ENCODE measurements at places on chromosomes 3 and 15.

GRCh38 chr3:54307566-54308180 is 185.3 kb downstream of the CACNA2D3 start:
- no peak for DNase-seq

GRCh38 chr3:94671078-94671477 is 608.2 kb downstream of the NSUN3 start:
- DNase-seq = no peak

GRCh38 chr3:46705022-46705530 is 3.9 kb downstream of the TMIE start:
- DNase-seq = peak; percentile 46

DNA sequence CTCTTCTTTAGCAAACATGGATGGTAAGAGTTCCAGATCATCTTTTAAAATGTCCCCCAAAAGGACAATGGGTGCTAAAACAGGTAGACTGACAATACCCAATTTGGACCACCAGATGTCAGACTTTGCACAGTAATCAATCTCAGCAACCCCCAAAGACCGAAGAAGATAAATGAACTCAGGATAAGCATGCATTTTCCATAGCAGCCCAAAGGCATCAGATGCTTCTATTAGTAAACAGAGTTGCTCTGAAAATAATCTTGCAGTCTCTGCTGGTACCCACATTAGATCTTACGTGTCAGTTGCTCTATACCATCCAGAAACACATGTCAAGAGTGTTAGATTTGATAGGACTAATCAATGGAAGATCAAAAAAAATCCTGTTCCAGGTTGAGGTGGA is 20.6 kb downstream of the MYH15 start:
- DNase-seq = no peak

DNA sequence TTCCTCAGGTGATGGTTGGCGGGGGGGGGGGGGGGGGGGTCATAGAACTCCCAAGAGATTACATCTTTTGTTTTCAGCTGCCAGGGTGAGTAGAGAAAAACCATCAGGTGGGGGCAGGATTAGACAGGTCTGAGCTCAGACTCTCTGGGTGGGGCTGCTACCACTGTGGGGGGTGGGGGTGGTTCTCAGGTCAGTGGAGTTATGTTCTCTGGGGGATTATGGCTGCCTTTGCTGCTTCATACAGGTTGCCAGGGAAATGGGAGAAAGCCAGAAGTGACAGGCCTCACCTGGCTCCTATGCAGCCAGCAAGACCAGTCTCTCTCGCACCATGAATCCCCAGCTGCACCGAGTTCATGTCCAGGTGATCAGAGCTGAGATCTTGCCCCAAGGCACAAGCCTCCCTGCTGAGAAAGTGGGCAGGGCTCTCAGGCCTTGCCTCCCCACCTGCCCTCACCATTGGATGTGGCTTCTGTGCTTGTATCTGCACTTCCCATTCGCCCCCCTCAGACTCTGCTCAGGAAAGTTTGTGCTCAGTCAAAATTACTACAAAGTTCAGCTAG is 828.1 kb downstream of the MCTP2 start:
- DNase-seq = no peak

GRCh38 chr3:132116601-132117000 is 81.8 kb upstream of the CPNE4 start:
- no peak for DNase-seq

GRCh38 chr15:51077221-51078153 is 17.2 kb downstream of the TNFAIP8L3 start:
- no peak for DNase-seq

DNA sequence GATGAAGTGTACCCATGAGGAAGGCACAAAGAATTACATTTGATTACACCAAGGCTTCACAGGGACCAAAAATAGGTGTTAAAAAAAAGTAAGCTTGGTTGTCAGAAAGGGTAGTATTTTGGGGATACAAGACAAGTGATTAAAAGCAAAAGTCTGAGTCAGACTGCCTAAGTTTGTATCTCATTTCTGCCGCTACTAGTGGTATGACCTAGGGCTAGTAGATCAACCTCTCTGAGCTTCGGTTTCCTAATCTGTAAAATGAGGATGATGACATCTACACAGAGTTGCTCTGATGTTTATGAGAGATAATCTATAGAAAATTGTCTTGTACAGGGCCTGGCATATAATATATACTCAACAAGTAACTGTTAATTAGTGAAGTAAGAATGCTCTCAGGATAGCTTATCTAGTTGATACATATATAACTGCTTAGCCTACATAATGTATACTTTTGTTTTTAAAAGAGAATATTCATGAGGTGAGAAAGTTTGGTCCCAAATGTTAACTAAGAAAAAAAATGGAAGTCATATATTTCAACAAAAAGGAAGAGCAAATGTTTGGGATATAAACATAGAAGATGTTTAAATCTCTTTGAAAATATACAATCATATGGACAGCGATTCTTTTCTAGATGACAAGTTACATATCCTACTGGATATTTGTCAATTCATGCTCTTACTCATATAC is 163.0 kb upstream of the SLC2A2 start:
- DNase-seq = no peak

- no peak for DNase-seq
These were observed 82.0 kb upstream of the SOX2 start for GRCh38 chr3:181629711-181630110.

GRCh38 chr3:127674101-127674721 is 1.5 kb downstream of the ABTB1 start:
- no peak for DNase-seq

GRCh38 chr3:125594581-125595011 is 701 bp downstream of the OSBPL11 start:
- DNase-seq = no peak

- no peak for DNase-seq
These were observed 909.7 kb downstream of the PLOD2 start for GRCh38 chr3:145251311-145251710.

- peak; percentile 46 for DNase-seq
These were observed 728 bp downstream of the CRTC3 start for GRCh38 chr15:90530250-90531051.

DNA sequence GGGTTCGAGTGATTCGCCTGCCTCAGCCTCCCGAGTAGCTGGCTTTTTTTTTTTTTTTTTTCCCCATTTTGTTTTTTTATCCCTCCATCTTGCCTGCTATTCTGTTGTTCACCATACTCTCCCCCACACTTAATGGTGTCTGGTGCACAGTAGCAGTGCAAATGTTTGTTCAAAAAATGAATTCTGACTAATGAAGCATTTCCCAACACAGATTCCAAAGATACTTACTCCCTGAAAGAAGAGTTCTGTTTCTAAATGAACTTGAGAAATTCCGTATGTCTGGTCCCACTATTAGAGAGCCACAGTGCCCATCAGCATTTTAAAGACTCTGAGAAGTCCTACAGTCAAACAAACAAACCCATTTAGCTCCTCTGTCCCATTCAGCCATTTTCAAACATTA is 9.5 kb downstream of the EDEM1 start:
- DNase-seq = no peak

DNA sequence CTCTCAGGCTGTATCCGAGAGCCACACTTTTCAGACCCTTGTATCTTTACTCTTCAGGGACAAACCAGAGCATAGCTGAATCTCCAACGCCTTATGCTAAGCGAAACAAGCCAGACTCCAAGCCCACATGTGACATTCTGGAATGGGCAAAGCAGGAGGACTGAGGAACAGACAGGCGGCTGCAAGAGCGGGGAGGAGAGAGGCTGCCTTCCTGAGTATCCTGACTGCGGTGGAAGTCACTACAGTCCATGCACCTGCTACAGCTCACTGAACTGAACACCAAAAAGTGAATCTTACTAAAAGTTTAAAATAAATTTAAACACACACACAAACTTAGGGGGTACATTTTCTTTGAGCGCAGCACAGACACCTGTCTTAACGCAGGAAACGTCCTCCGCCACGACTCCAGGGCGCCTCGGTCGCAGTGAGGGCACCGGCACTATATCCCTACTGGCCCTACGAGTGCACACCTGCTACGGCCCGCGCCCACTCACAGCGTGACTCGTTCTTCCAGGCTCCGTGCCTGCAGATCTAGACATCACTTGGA is 1.4 kb downstream of the CYFIP1 start:
- no peak for DNase-seq

DNA sequence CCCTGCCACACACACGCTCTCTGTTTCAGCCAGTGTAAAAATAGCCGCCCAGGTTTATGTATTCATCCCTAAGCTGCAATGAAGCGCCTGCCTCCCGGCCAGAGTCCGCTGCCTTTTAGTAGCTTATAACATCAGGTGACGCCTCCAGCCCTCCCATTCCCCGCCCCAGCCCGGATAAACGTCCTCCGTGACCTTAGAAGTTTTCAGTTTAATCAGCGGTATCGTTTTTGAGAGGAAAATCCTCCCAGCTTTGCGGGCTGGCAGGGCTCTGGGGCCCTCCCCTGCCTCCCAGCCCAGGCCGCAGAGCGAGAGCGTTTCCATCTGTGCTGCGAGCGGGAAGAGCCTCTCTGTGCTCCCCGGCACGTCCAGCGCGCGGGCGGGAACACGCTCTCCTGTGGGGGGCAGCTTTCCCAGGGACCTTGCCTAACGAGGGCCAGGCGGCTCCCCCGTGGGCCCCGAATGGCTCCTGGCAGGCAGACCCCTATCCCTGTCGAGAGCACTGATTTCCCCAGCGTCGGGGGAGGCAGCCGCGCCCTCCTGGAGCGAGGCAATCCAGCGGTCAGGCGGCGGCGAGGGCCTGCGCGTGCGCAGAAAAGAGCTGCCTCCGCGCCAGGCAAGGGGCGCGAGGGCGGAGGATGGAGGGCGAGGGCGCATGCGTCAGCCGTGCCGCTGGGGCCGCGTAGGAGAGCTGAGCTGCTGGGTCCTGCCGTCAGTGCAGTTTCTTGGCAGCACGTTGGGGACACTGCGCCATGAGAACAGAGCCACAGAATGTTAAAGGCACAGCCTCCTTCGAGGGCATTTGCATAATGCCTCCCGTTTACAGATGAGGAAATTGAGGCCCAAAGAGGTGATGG is 71.1 kb downstream of the CCNL1 start:
- no peak for DNase-seq

GRCh38 chr15:91871837-91872236 is 18.3 kb downstream of the SLCO3A1 start:
- DNase-seq = no peak

DNA sequence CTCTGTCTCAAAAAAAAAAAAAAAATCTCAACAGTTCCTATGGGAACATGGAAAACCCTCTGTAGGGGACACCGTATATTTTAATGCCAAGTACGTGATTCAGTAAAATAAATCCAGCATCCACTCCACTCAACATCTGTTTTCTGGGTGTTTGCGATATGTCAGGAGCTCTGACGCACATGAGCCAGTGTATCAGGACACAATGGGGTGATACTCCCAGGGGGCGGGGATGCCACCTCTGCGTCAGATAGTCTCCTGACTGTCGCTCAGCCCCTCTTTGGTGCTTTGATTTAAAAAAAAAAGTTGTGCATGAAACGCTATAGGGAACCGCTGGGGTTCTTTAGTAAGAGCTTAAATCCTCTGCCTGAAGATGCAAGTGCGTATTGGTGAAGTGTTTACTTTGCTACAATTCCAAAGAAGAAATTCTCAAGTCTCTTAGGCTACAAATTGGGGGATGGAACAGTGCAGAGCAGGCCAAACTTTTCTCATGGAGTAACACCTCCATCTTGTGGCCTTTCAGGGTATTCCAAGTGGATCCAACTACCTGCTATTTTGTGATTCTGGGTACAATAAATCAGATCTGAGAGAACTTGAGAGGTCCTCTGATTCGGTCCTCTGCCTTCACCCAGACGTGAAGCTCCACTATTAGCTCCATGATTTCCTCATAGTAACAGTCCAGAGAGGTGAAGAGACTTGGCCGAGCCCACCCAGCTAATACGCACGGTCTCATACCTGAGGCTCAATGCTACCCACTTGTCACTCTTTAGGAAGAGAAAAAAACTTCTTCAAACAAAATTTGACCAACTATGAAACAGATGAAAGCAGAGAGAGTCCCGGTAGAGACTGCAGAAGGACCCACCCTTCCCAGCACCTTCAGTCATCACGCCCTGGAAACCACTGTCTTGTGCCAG is 9.3 kb upstream of the NR2E3 start:
- no peak for DNase-seq

GRCh38 chr3:100150473-100150872 is 36.2 kb upstream of the FILIP1L start:
- DNase-seq = no peak

GRCh38 chr15:70799667-70800450 is 36.5 kb upstream of the UACA start:
- no peak for DNase-seq

GRCh38 chr3:149460117-149460516 is 14.4 kb upstream of the TM4SF4 start:
- DNase-seq = no peak

GRCh38 chr3:57717205-57717868 is 24.5 kb upstream of the DENND6A start:
- DNase-seq = no peak

- peak; percentile 59 for DNase-seq
These were observed 35.9 kb downstream of the SAXO2 start for GRCh38 chr15:82298520-82298919.

DNA sequence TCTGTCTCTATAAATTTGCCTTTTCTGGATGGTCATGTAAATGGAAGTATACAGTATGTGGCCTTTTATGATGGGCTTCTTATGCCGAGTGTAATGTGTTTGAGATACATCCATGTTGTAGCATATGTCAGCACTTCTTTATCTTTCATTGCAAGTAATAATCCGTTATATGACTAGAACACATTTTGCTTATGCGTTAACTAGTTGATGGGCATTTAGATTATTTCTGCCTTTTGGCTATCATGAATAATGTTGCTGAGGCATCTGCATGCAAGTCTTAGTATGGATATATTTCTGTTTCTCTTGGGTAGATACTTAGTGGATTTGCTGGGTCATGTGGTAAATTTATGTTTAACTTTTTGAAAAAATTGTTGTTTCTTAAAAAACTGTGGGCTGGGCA is 19.7 kb downstream of the KAT2B start:
- DNase-seq = no peak

DNA sequence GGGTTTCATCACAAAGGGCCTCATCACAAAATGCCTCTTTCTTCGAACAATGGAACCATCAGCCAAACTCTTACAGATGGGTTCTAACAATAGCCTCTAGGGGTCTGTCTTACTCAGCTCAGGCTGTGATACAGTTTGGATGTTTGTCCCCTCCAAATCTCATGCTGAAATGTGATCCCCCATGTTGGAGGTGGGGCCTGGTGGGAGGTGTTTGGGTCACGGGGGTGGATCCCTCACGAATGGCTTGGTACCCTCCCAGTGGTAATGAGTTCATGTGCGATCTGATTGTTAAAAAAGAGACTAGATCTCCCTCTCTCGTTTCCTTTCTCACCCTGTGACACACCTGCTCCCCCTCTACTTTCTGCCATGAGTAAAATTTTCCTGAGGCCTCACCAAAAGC is 47.9 kb upstream of the LIPC start:
- DNase-seq = no peak

- DNase-seq = no peak
These were observed 30.2 kb downstream of the TTBK2 start for GRCh38 chr15:42890161-42890913.

DNA sequence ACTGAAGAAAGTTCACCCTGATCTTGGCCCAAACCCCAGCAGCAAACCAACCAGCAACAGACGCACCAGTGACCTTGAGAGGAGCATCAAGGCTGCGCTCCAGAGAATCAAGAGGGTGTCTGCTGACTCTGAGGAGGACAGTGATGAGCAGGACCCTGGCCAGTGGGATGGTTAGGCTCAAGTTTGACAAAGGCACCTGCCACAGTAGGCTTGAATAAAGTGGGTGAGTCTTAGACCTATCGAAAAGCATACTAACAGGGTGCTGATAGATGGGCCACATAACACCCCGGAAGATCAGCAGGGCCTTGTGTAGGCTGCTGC is 23.9 kb downstream of the WHAMM start:
- DNase-seq = no peak
